ENCODE measurements at places on chromosomes 4 and X.

DNA sequence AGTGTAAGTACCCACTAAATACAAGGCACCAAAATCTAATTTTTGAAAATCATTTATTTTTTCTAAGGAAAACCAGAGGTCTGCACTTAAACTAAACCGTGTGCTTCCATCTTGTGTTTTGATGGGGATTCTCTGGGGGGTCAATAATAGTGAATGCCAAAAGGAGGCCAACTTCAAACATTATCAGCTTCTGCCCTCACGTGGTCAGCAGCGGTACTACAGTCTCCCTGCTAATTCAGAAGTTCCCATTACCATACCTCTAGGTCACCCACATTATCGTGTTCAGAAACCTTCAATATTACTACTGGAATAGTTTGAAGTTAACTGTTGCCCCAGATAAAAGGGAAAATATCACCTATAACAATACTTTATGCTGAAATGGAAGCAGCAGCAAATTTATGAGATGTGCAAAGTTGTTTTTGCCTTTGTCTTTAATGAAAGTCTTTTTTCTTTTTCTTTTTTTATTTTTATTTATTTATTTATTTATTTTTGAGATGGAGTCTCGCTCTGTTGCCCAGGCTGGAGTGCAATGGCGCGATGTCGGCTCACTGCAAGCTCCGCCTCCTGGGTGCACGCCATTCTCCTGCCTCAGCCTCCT lies 17.3 kb downstream of the CTPS2 start:
- DNase-seq = no peak

DNA sequence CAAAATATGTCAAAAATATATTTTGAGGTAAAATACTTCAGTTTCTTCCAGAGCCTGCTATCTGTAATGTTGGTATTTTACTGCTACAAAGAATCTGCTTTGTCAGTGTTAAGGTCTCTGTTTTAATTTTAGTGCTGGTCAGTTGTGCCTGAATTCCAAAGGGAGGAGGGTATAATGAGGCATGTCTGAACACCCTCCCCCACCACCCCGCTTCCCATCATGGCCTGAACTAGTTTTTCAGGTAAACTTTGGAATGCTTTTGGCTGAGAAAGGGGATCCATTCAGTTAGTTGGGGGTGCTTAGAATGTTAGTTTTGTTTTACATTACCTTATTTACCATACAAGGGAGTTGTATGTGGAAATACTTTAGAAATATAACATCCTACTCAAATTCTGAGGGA lies 158.5 kb downstream of the MID1IP1 start:
- DNase-seq = no peak

GRCh38 chr4:6769233-6769988 lies 13.1 kb upstream of the KIAA0232 start:
- DNase-seq = no peak

DNA sequence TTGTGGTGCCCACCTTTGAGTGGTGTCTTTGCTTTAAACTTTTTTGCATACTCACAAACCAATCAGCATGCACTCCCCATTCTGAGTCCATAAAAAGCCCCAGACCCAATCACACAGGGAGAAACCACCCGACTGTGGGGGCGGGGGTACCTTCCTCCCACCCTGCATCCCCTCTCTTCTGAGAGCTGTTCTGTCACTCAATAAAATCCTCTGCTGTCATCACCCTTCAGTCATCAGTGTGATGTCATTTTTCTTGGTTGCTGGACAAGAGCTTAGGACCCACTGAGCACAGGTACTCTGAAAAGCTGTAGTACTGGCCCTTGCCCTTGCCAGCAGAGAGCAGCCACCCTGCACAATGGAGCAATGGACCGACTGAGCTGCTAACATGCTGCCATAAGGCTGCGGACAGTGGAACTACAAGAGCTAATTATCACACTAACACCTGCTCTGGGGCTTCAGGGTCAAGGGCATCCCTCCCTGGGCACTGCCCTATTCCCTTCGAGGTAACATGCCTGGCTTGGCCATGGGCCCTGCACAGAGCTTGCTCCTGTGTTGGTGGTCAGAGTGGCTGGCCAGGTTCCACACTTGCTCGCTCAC lies 62.9 kb upstream of the PGRMC2 start:
- DNase-seq = no peak

GRCh38 chrX:71000139-71000538 lies 68.0 kb downstream of the SNX12 start:
- no peak for DNase-seq

- DNase-seq = no peak
Measured at GRCh38 chrX:154381271-154381670, 2.2 kb downstream of the EMD start.

- no peak for DNase-seq
Measured at GRCh38 chr4:28225050-28225449, 1364.4 kb downstream of the STIM2 start.

DNA sequence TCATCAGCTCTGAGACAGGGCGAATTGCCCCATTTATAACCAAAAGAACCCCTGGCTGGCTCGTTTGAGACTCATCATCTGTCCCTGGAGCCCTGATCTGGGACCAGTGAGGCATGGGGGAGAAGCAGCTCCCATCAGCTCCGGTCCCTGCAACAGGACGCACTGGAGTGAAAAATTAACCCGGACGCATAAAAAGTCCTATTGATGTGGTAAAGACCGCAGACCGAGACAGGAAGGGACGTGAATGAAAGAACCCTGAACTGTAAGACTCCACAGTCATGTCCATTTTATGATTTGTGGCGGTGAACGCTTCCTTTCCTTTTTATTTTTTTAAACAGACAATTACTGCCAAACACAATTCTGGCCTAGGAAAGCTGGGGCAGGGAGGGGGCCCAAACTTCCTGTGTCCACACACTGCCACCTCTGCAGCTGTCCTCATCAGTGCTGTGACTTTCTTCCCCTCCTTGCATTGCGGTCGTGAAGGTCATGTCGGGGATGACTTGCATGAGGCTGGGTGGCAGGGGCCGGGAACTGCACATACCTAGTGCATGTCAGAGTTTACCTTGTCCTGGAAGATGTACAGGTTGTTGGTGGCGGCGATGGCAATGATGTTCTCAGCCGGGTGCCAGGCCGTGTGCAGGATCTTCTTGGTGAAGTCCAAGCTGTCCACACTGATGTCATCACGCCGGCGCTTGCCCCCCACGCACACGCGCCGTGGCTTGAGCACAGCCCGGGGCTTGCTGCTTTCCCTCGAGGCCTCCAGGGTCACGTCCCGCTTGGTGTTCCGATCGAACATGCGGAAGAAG lies 53.3 kb downstream of the WFS1 start:
- no peak for DNase-seq

GRCh38 chrX:2487366-2487765 lies 13.4 kb downstream of the DHRSX start:
- DNase-seq = no peak

DNA sequence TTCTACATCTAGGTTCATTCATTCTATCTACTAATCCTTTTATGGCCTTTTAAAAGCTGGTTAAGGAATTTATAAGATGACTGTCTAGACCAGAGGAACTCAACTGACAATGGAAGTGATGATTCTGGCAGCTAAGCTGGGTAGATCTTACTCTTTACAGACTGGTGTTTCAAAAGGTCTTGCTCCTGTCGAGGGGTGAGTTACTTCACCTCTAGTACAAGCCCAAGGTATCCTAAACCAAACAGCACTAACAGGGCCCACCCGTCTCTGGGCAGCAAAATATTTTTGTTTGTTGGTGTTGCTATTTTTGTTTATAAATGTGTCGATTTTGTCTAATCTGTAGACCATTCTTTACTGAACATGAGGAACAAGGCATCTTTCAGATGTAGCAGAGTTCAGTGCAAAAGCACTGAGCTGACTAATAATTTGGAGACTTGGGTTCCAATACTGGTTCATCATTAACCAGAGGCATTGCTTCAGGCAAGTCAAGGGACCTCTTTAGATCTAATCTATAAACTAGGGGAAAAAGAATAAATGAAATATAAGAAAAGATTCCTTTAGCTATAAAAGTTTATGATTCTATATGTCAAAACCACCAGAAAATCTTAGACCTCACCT lies 90.3 kb upstream of the FRG1 start:
- no peak for DNase-seq

DNA sequence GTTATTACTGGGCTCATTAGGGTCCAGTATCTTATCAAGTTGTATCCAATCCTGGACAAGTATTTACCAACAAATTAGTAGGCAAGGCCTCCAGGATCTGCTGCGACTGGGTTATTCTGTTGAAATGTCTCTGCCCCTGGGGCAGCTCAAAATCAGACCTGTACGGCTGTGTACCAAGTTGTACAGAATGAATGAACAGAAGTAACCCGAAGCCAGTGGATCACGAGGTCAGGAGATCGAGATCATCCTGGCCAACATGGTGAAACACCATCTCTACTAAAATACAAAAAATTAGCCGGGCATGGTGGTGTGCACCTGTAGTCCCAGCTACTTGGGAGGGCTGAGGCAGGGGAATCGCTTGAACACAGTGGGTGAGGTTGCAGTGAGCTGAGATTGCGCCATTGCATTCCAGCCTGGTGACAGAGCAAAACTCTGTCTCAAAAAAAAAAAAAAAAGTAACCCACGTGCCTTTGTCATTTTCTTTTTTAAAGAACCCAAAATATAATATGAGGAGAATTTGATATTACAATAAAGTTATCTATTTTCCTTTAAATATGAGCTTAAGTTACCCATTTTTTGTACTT lies 127.3 kb downstream of the CBR4 start:
- DNase-seq = no peak

- DNase-seq = no peak
Measured at GRCh38 chr4:2322841-2323240, 60.9 kb upstream of the MXD4 start.

DNA sequence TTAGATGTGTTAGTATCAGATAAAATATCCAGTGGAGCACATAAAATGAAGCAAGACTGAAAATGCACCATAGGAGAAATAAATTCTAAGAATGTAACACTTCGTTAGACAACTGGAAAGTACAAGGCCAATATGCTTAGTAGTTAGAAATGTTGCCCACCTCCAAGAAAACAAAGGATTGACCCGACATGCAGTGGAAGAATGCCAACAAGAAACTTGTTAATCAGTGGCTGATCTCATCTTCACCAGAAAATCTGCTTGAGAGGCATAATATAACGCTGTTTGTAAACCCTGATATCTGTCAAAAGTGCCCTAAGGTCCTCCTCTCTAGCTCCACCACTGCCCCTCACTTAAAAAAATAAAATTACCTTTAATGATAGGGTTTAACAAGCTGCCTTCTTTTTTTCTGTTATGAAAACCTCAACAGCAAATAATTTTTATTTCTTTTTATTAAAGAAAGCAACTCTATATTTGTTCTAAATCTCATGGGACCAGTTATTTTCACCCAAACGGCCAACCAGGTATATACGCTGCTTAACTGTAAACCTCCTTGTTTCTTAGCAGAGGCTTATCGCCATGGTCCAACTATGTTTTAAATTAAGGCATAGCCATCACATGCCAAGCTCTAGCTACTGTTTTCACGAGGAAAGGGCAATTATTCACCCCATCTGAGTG lies 1.8 kb downstream of the RASGEF1B start:
- DNase-seq = no peak

DNA sequence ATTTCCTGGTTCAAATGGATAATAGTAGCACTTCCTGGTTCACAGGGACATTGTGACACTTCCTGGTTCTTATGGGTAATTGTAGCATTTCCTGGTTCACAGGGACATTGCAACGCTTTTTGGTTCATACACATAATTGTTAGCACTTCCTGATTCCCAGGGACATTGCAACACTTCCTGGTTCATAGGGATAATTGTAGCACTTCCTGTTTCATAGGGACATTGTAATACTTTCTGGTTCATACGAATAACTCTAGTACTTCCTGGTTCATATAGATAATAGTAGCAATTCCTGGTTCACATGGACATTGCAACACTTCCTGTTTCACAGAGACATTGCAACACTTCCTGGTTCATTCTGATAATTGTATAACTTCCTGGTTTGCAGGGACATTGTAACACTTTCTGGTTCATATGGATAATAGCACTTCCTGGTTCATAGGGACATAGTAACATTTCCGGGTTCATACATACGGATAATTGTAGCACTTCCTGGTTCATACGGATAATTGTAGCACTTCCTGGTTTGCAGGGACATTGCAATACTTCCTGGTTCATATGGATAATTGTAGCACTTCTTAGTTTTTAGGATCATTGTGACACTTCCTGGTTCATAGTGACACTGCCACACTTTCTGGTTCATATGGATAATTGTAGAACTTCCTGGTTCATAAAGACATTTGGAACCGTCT lies 61.6 kb upstream of the CD99 start:
- DNase-seq = no peak

DNA sequence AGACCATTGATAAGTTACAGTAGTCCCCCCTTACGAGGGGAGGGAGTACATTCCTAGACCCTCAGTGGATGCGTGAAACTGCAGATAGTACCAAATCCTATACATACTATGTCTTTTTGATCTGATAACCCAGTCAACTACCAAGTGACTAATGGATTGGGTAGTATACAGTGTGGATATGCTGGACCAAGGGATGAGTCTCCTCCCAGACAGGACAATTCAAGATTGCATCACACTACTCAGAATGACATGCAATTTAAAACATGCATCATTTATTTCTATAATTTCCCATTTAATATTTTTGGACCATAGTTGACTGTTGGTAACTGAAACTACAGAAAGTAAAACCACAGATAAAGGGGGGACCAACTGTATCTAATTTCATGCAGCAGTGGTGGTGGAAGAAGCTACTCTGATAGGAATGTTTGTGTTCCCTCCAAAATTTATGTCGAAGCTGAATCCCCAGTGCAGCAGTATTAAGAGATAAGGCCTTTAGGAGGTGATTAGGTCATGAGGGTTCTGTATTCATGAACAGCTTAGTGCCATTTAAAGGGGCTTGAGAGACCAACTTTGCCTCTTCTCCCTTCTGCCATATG lies 11.9 kb downstream of the HADH start:
- no peak for DNase-seq

GRCh38 chrX:48611703-48612102 lies 14.4 kb downstream of the WDR13 start:
- no peak for DNase-seq

GRCh38 chr4:15651676-15652075 lies 3.5 kb downstream of the FBXL5 start:
- DNase-seq = no peak

DNA sequence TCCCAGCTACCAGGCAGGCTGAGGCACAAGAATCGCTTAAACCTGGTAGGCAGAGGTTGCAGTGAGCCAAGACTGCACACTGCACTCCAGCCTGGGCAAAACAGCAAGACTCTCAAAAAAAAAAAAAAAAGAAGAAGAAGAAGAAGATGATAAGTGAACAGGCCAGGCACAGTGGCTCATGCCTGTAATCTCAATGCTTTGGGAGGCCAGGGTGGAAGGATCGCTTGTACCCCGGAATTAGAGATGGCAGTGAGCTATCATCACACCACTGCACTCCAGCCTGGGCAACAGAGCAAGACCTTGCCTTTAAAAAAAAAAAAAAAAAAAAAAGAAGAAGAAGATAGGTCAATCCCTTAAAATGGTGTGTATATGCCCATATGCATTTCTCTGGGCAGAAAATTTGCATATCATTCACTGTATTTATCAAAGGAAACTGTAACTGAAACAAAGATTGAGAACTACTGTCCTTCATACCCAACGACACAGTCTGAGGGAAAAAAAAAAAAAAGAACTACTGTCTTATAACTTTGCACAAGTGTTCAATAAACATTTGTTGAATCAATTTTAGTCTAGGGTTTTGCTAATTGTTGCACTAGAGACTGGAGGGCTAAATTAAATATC lies 2.3 kb downstream of the RFC1 start:
- no peak for DNase-seq

- no peak for DNase-seq
Measured at GRCh38 chr4:45155081-45155777, 428.9 kb upstream of the GNPDA2 start.

Data from stimulated activated CD8-positive, alpha-beta memory T cell treated with anti-CD3 and anti-CD28 coated beads, Interleukin-15, amount 100 ng/mL, for 24 hours (primary cell).